ENCODE measurements at places on chromosomes 2 and 18.

GRCh38 chr2:84970210-84970867 is 622 bp upstream of the KCMF1 start:
- no peak for DNase-seq

DNA sequence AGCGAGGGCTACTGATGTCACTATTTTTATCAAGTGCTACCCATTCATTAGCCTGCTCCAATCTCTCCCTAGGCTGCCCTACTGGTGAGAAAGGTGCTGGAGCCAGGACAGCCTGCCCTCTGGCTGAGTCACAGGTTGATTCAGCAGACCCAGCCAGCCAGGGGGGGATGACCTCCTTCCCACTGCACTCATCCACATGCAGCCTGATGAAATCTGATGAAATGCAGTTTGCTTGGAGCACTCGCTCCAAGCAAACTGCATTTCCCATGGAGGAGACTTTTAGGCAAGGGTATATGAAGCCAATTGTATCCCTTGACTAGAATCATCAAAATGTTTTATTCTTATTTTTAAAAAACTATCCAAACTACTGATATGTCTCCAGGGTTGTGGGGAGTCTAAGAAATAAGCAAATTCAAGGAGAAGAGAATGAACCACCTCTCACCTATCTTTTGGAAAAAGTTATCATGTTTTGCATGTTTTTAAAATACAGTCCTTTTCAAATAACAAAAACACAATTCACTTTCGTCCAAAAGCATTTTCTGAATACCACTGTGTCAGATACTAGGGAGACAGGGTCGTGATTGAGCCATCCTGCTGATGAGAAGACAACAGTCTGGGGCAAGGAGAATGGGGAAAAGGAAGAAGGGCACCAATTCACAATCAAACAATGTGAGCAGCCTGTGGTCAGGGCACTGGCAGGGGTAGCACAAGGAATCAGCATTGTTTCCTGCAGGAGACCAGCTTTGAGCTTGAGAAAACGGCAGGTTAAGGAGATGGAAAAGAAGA is 128.3 kb downstream of the AFF3 start:
- DNase-seq = no peak

GRCh38 chr2:113370478-113371091 is 66.9 kb upstream of the ZNG1B start:
- no peak for DNase-seq

DNA sequence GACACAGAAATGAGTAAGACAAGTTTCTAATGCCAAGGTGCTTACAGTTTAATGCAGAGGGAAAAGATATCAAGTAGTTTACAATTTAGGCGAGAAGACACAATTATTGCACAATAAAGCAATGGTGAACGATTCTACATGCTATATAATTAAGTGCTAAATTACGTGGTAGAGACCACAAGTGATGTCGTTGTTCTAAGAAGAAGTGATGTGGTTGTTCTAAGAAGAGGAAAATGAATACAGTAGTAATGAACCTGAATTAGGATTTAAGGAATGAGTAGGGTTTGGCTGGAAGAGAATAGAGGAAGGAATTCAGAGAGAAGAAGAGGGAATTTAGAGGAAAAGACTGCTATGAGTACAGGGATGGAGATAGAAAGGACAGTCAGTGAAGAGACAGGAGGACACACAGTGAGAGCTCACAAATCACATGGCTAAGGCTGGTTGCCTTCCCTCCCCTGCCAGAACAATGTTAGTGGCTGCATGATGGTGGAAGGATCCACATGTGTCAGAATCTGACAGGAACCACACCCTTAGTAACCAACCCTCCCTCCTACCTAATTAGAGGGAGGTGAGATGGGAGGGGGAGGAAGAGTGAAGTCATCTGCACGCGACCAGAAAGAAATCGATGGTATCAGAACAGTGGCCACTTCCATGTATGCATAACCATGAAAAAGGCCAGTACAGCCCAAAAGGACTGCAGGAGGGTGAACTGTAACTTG is 44.7 kb downstream of the M1AP start:
- DNase-seq = no peak

DNA sequence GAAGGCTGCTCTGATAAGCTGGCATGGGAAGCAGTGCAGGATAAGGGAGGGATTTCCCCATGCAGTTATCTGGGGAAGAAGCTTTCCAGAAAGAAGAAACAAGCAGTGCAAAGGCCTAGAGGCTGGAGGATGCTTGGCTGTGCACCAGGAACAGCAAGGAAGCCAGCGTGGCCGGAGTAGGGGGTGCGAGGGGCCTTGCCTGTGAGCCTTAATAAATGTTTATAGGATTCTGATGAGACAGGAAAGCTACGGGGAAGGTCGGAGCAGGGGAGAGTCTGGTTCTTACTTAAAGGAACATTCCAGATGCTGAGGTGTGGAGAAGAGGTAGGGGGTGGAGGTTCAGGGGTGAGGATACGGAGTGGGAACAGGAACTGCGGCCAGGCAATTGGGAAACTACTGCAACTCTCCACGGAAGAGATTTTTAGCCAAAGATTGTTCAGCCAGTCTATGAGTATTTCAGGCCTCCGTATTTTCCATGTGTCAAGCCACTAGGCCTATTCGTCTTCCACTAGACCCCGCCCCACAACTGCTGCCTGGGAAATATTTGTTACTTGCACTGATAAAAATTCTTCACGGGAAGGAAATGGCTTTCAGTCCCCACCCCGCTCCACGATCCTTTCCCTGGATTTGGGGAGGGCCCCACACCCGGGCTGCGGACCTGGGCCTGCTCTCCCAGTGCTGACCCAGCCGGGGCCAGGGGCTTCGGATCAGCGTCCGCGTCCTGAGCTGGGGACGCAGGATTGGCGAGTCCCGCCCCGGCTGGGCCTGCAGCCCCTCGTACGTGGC is 516 bp downstream of the EIF2AK2 start:
- no peak for DNase-seq

DNA sequence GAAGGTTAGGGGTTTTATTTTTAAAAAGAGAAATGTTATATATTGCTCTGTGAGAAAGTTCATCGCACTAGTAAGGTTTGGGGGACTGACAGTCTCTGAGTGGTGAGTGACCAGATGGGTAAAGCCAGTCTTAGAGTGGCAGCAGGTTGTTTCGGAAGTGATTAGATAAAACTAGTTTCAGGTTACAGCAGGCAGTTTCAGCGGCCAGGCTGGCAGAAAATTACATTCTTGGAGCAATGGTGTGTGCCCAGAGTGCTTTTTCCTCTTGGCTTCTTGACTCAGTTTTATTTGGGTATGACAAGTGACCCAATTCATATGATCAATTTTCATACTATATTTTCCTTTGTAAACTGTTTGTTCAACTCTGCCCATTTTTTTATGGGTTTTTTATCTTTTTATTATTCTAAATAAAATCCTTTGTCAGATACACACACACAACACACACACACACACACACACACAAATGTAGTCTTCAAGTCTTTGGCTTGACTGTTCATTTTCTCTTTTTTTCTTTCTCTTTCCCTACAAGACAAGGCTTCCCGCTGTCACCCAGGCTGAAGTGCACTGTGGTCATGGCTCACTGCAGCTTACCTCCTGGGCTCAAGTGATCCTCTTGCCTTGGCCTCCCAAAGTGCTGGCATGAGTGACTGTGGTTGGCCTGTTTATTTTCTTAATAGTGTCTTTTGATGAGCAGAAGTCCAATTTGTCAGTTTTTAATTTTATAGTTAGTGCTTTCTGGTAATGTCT is 30.9 kb downstream of the RALBP1 start:
- no peak for DNase-seq

GRCh38 chr18:8586941-8587340 is 22.3 kb upstream of the RAB12 start:
- DNase-seq = no peak

Data from cortex of kidney (tissue), 1 donor.